HT1080 (cell line): ENCODE measurements at places on chromosomes 6 and 20. TPM values are rescaled to one million over a fixed set of nuclear protein-coding genes. Genes with fewer than 3 reads are reported as not detected.

- DNase-seq, result no peak
Observed at GRCh38 chr6:144435602-144436426, 150.7 kb downstream of the UTRN start.

DNA sequence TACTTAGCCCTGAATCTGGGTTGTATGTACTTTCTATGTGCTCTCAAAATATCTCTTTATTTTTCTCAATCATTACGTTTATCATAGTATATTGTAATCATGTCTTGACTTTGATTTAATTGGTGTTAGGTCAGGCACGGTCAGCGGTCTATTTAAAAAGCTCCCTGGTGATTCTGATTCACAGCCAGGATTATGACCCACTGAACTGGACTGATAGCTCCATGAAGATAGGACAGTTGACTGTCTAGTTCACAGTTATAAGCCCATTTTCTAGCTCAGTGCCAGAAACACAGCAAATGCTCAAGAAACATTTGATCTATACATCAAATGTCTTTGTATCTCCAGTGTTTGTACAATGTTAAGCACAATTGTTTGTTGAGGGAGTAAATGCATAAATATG, 111.5 kb upstream of the CCN2 start:
- DNase-seq, result no peak

DNA sequence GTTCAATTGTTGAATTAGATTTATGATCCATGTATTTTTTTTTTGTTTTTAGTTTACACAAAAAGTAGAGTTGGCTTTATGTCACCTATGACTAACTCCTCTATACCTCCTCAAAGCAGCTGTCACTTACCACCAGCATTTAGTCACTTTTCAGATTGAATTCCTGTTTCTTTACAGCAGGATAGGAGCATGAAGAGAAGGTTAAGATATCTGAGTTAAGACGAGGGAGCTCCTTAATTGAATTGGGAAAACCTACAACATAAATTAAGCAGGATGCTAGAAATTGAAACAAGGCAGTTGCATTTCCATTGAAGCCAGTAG, 237.2 kb downstream of the FARS2 start:
- no peak for DNase-seq

DNA sequence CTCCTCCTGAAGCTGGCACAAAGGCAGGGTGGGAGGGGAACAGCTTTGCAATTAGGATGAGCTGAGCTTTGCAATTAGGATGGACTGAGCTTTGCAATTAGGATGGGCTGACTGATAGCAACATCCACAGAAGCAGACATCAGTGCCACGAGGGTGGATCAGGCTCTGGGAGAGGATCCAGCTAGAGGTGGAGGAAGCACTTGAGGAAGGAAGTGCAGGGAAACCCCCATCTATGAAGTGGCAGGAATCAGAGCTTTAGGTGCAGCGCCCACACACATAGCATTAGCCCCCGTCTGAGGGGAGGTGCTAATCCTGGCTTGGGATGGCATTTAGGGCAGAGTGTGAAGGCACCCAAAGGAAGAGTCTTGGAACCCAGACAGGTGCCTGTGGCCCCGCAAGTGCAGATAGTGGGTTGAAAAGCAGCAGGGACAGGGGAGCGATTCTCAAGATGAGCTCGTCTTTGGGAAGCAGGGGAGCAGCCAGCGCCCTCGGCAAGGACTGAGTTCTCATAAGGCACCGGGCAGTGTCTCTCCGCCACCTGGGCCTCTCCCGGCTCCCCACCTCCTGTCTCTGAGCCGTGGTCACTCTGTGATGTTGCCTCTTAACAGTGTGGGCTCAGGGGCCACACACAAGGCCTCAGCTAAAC, 12.0 kb upstream of the THBS2 start:
- no peak for DNase-seq

- no peak for DNase-seq
Observed at GRCh38 chr20:45053430-45054351, 47.2 kb downstream of the KCNS1 start.

AARS2 gene
- 17.4 and 20.2 TPM in 2 replicates for total RNA-seq
